Effector CD4-positive, alpha-beta T cell (primary cell): ENCODE measurements at places on chromosomes 6 and 20.

- DNase-seq = no peak
These were observed 64.5 kb downstream of the THBS2 start for GRCh38 chr6:169189182-169189581.

GRCh38 chr6:157020398-157020797, 243.2 kb downstream of the ARID1B start:
- no peak for DNase-seq

GRCh38 chr20:54170026-54170471, 3.7 kb downstream of the CYP24A1 start:
- DNase-seq = no peak

DNA sequence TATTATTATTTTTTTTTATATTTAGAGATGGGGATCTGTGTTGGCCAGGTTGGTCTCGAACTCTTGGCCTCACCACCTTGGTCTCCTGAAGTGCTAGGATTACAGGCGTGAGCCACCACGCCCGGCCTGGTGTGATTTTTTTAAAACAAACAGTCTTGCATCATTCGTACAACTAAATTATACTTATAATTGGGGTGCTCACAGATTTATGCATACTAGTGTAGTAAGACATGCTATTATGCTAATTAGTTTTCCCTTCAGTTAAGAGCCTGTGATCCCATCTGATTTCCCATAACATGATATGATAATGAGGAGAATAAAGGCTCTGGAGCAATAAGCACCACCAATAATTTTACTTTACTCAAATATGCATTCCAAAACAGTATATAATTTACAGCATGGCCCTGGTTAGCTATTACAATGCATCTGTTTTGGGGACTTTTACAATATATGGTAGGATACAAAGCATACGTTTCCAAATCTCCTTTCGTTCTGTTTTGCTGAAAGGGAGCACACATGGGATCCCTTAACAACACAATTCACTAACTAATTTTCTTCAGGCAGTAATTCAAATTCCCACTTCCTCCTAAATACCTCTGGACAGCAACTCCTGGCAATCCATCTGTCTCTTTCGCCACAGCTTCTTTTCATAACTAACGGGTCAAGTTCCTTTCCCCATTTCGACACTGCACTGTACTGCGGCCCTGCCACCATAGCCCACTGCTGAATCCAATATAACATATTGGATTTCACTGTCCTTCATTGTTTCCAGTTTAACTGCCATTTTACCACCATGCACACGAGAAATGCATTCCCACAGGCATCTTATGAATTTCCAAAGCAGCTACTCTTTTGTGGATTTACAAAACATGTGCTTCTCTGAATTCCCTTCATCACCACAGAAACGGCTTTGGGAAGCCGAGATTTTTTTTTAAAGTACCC, 1.7 kb downstream of the NUDT3 start:
- DNase-seq = no peak

DNA sequence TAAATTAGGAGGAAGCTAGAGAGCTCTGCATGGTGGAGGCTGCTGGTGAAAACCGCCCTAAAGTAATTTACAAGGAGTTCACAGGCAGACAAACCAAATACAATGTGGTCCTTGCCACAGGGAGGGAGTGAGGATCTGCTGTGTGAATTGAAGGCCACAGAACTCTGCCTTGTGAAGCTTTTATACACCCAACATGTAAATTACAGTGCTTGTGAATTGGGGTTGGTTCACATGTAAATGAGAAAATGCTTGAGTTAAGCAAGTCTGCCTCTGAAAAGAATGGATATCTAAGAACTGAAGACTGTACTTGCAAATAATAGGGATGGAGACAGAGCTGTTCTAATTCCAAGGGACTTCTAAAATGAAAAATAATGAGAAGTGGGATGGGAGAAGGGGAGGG, 194.2 kb downstream of the SLC35F1 start:
- no peak for DNase-seq

GRCh38 chr6:4705809-4706208, 70.4 kb upstream of the CDYL start:
- no peak for DNase-seq

DNA sequence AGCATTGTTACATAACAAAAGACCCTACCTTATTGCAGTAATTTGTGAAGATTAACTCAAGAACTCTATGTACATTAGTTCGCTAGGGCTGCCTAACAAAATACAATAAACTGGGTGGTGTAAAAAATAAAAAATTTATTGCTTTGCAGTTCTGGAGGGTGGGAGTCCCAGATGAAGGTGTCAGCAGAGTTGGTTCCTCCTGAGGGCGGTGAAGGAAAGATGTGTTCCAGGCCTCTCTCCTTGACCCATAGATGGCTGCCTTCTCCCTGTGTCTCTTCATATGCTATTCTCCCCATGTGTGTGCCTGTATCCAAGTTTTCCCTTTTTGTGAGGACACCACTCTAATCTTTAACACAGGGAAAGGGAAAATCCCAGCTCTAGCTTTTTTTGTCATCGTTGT, 305 bp upstream of the VNN1 start:
- no peak for DNase-seq

- DNase-seq = no peak
These were observed 296.3 kb downstream of the TAF4 start for GRCh38 chr20:61769286-61769832.

GRCh38 chr20:41057999-41058673, 29.5 kb downstream of the TOP1 start:
- DNase-seq = no peak

DNA sequence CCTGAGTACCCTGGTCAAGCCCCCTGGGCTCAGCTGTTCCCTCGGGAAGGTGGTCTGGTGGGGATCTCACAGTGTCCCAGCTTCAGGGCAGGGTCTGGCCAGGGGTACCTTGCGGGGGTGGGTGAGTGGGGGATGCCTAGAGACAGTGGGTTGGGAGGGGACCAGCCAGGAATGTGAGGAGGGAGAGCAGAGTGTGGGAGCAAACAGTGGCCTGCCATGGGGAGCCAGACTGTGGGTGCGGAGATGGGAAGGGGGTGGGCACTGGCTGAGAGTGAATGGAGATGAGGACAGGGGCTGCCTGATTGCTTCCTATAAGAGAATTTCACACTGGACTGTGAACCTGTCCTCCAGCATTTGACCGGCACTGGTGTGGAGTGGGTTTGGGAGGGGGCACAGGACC, 95.1 kb downstream of the VEGFA start:
- DNase-seq = no peak
